T-helper 17 cell (primary cell): ENCODE measurements at places on chromosomes 5 and 9.

- H3K4me1 ChIP-seq, result peaks cover 6% of the 10 kb centered on the region
- H3K36me3 ChIP-seq, result no peaks in the 10 kb centered on the region
- H3K4me3 ChIP-seq, result no peak overlapping the region
- no peak overlapping the region for H3K27ac ChIP-seq
- DNase-seq, result no peak
- no peaks in the 10 kb centered on the region for H3K27me3 ChIP-seq
Measured at GRCh38 chr9:120343416-120343815, 236.6 kb downstream of the CDK5RAP2 start.

- no peaks in the 10 kb centered on the region for H3K4me1 ChIP-seq
- H3K36me3 ChIP-seq, result no peaks in the 10 kb centered on the region
- DNase-seq, result no peak
- H3K4me3 ChIP-seq, result no peak overlapping the region
Measured at GRCh38 chr5:73759771-73760170, 133.8 kb downstream of the ARHGEF28 start.

DNA sequence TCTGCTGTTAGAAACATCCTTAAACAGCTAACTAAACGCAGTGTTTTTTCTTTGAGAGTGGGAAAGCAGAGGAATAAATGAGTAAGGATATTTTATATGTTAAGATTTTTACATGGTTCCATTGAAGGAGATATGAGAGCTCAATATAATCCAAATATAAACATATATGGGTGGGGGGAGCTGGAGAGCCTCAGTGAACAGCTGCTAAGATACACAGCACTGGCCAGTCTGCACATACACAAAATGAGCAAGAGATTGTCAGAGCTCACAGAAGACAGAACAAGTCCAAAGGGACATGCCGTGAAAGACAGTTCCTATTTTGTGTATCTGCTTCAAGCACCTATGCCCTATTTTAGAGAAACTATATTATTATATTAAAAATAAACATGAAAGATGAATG is 46.9 kb downstream of the CLINT1 start:
- H3K27me3 ChIP-seq, result no peaks in the 10 kb centered on the region
- no peak overlapping the region for H3K27ac ChIP-seq
- H3K4me3 ChIP-seq, result no peak overlapping the region
- DNase-seq, result no peak
- H3K4me1 ChIP-seq, result peaks cover 5% of the 10 kb centered on the region

GRCh38 chr5:80703747-80704146 is 49.0 kb upstream of the DHFR start:
- peaks cover 17% of the 10 kb centered on the region for H3K4me1 ChIP-seq
- H3K27ac ChIP-seq, result peak overlapping the region; percentile 49
- H3K27me3 ChIP-seq, result no peaks in the 10 kb centered on the region
- no peak for DNase-seq

DNA sequence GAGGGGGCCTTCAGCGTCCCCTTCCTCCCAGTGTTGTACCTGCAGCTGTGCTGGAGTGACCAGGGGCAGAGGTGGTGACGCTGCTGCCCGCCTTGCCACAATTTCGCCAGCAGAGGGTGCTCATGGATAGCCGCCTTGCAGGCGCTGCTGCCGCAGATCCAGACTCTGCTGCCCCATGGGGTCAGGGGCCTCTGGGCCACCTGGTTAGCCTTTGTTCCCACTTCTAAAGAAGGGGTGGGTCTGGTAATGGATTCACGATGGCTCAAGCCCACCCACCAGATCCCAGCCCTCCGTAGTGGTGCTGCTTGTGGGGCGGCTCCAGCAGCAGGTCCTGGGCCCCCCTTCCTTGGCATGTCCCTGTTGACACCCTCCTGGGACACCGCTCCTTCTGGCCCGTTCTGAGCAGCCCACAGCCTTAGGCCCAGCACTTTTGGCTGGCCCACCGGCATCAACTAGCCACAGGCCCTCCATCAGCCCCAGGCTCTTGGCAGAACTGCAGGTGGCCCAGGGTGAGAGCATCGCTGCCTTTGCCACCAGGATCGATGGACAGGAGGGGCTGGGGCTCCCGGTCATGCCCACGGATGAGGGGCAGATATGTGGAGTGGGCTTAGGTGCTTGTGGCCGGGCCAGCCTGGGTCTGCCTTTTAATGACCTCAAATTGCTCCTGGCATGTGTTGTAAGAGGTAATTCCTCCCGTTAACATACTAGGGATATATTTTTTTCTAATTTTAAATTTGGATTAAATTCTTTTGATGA is 57.2 kb downstream of the COL5A1 start:
- H3K36me3 ChIP-seq, result no peaks in the 10 kb centered on the region
- DNase-seq, result no peak
- no peak overlapping the region for H3K27ac ChIP-seq
- no peak overlapping the region for H3K4me3 ChIP-seq
- no peaks in the 10 kb centered on the region for H3K27me3 ChIP-seq
- no peaks in the 10 kb centered on the region for H3K4me1 ChIP-seq

DNA sequence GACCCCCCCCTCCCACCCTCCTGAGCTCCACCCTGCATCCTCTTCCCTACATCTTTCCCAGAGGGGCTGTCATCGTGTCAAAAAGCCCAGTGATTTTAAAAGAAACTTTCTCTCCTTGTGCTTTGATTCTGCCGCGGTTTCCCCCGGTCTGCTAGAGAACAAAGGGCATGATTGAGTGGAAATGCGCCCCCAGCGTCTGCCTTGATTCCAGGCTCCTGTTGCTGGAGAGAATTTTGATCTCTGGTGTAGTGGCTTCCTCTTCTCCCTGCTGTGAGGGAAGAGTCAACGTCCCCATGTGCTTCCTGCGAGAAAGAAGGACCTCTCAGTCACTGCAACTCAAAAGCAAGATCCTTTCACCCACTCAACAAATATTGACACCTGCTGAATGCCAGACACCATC is 61.9 kb upstream of the RAPGEF1 start:
- peaks cover 4% of the 10 kb centered on the region for H3K36me3 ChIP-seq
- no peaks in the 10 kb centered on the region for H3K4me1 ChIP-seq
- no peak for DNase-seq
- peaks cover 37% of the 10 kb centered on the region for H3K27me3 ChIP-seq

- H3K4me1 ChIP-seq, result no peaks in the 10 kb centered on the region
- H3K4me3 ChIP-seq, result no peak overlapping the region
- no peak overlapping the region for H3K27ac ChIP-seq
- no peaks in the 10 kb centered on the region for H3K36me3 ChIP-seq
- no peaks in the 10 kb centered on the region for H3K27me3 ChIP-seq
Measured at GRCh38 chr9:17083258-17083657, 51.6 kb upstream of the CNTLN start.

DNA sequence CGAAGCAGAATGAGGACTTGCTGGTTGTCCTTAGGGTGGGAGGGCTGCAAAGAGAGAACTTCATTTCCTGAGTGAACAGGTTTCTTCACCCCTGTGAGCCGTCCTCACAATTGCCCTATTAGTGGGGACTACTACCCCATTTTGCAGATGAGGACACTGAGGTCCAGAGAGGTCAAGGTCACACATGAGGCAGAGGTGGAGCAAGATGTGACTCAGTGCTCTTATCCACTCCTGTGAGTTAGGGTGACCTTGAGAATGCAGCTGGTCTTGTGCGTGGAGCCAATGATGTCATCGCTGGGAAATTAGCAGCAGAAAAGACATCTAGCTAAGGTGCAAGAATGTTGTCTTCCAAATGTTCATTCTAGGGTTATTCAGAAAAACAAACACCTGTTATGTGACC is 26.9 kb downstream of the GPRIN1 start:
- no peak overlapping the region for H3K27ac ChIP-seq
- H3K4me1 ChIP-seq, result no peaks in the 10 kb centered on the region

DNA sequence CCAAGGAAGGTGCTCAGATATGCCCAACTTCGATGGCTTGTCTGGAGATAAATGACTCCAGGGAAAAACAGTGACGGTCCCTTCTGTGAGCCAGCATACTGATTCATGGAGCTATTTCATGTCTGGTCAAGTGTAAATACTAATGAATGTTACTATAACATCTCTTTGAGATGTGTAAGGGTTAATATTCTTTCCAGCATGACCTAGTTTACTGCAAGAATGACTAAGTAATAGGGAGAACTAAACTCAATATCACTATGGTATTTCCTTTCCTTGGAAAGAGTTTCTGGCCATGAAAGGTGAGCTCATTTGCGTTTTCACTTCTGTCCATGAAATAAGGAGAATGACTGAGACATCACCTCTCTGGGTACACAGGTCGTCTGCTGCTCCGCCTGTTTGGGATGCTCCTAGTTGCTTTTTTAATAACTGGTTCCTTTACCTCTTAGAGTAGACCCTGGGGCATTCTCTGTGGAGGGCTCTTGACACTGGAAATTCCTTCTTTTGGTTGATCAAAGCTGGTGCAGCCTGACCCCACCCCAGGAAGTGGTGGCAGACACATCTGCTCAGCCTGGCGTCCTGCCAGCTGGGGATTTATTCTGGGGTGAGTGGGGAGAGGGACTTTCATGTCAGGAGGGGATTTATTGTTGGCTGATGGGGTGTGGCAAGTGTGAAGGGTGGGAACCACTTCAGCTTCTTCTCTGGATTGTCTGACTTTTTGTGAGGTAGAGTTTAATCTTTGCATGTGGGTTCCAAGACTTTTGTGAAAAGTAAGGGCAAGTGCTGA is 250.0 kb upstream of the MPDZ start:
- no peaks in the 10 kb centered on the region for H3K27me3 ChIP-seq
- no peaks in the 10 kb centered on the region for H3K4me1 ChIP-seq
- H3K4me3 ChIP-seq, result no peak overlapping the region
- DNase-seq, result no peak
- no peak overlapping the region for H3K27ac ChIP-seq

DNA sequence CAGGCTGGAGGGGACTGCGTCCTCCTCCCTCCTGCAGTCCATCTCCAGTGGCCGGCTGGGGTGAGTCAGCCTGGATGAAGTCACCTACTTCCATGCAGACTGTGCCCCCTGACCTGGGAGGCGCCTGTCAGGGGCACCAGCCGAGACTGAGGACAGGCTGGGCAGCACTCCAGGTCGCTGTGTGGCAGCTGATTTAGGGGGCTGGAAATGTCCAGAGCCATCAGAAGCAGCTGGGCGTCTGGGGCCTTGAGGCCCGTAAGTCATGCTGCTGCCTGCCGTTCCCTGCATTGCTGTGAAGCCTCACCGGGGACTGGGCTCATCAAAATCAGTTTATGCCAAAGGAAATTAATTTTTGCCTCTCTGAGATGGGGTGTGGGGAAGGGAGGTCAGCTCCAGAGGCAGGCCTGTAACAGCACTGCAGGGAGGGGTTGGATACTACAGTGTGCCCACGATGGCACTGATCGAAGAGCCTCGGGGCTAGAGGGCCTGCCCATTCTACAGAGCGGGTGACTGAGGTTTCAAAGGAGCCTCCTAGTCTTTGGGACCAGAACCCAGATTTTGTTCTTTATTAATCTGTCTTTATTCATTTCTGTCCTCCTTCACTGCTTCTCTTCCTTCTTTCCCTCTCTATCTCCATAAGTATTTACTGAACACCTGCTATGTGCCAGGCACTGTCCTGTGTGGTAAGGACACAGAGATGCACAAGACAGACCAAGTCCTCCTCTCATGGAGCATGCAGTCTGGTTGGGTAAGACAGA is 70.4 kb upstream of the PSD2 start:
- no peak overlapping the region for H3K27ac ChIP-seq
- no peak for DNase-seq
- H3K4me1 ChIP-seq, result no peaks in the 10 kb centered on the region
- H3K4me3 ChIP-seq, result no peak overlapping the region

GRCh38 chr9:5787220-5787619 is 45.7 kb downstream of the ERMP1 start:
- peaks cover 18% of the 10 kb centered on the region for H3K36me3 ChIP-seq
- no peak for DNase-seq
- no peak overlapping the region for H3K27ac ChIP-seq
- no peak overlapping the region for H3K4me3 ChIP-seq
- no peaks in the 10 kb centered on the region for H3K27me3 ChIP-seq

GRCh38 chr9:34550016-34550680 is 27.4 kb upstream of the ENHO start:
- H3K27me3 ChIP-seq, result peaks cover 46% of the 10 kb centered on the region
- H3K4me3 ChIP-seq, result no peak overlapping the region
- peaks cover 4% of the 10 kb centered on the region for H3K36me3 ChIP-seq
- DNase-seq, result peak; percentile 2

GRCh38 chr5:74123929-74124328 is 497.9 kb downstream of the ARHGEF28 start:
- H3K36me3 ChIP-seq, result no peaks in the 10 kb centered on the region
- H3K4me1 ChIP-seq, result no peaks in the 10 kb centered on the region
- no peak for DNase-seq

GRCh38 chr5:41527201-41527779 is 16.9 kb upstream of the PLCXD3 start:
- H3K4me1 ChIP-seq, result no peaks in the 10 kb centered on the region
- no peak overlapping the region for H3K4me3 ChIP-seq
- H3K27ac ChIP-seq, result no peak overlapping the region

DNA sequence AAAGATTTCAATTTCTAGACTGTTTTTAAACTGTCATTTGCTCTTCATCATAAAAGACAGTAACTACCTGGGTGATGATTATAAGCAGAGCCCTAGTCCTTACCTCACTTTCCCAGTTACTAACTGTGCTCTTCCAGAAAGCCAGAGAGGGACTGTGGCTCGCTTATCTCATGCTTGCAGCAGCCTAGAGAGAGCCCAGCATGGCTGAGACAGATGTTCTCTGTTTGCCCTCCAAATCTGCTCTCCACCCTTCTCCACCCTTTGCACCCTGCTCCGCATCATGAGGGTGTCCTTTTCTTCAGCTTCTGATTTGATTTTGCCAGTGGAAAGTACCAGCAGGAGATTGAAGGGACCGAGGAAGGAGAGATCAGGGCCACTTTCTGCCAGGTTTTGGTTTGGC is 61.2 kb upstream of the SELENOP start:
- H3K36me3 ChIP-seq, result no peaks in the 10 kb centered on the region
- H3K27ac ChIP-seq, result no peak overlapping the region

DNA sequence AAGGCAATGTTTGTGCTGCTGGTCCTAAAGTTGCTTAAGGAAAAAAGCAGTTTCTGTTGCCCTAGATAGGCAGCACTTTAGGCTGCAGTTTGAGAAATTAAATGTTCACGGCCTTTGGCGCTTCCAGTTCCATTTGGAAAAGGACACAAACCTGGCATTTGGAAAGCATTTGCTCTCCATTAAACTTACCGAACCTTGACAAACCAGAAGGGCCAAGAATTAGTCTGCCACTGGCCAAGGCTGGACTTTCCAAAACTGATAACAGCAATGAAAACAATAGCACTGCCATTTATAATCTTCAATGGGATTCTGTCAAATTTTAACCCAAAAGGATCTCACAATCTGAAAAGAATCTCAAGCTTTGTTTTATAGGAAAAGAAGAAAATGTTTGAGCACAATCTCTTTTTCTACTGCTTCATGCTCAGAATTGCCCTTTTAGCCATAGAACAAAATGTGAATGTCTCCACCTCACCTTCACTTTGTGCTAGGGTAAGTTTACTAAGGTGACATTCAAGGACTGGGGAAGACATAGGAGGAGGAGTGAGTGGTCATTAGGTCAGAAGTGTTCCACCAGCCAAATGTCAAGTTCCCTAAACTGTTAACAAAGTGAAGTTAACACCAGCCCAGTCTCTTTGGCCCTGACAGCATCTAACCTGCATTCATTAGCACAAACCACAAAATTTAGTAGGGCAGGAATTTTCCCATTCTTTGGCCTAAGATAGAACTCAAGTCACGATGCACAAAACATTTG is 583.4 kb upstream of the DMAC1 start:
- H3K27ac ChIP-seq, result no peak overlapping the region
- H3K4me3 ChIP-seq, result no peak overlapping the region
- H3K4me1 ChIP-seq, result no peaks in the 10 kb centered on the region
- H3K27me3 ChIP-seq, result no peaks in the 10 kb centered on the region
- DNase-seq, result no peak
- H3K36me3 ChIP-seq, result no peaks in the 10 kb centered on the region
